ENCODE measurements at places on chromosomes 2 and 18.

GRCh38 chr2:193350509-193350908 is 1155.8 kb upstream of the TMEFF2 start:
- no peak for DNase-seq

DNA sequence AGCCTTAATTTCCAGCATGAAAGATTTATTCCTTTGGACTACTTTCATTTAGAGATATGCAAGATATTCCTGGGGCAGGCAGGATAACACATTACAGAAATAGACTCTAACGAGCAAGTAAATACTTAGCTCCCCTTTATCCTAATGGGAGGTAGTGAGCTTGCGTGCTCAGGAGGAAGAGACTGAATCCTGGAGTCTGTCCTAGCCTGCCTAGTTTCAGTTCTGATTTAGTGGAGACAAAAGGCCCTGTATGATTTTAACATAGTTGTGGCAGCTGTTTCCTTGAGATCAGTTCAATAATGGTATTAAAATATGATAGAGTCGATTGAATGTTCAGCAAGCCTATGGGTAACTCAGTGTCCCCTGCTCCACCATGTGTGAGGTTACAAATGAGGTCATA is 109.5 kb downstream of the FMNL2 start:
- DNase-seq = no peak

DNA sequence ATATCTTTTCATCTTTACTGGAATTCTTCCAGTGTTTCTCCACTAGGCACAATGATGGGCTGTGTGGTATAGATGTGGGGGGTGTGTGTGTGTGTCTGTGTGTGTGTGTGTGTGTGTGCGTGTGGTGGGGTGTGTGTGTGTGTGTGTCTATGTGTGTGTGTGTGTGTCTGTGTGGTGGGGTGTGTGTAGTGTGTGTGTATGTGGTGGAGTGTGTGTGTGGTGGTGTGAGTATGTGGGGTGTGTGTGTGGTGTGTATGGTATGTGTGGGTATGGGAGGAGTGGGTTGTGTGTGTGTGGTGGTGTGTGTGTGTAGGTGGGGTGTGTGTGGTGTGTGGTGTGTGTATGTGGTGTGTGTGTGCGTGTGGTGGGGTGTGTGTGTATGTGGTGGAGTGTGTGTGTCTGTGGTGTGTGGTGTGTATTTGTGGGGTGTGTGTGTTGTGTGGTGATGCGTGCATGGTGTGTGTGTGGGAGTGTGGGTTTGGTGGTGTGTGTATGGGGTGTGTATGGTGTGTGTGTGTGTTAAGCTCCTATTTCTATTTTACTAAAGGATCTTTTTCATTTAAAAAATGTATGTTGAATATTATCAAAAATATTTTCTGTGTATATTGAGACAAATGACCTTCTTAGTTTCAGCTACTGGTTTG is 84.2 kb downstream of the IRS1 start:
- no peak for DNase-seq

DNA sequence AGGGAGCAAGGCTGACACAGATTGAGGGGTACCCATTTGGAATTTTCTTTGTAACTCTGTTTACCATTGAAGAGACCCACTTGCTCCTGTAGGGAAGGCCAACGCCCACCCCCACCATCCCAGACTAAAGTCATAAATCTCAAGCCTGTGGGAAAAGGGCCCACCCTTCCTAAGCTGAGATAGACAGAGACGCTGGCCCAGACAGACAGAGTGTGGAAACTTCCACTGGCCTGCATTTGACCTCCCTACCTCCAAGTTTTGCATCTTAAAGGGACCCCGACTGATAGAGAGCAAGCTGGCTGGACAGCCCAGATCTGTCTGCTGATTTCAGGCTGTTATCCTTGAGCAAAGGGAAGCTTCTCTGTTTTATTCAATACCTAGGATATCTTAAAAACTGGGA is 48.2 kb upstream of the SLC14A2 start:
- DNase-seq = no peak

DNA sequence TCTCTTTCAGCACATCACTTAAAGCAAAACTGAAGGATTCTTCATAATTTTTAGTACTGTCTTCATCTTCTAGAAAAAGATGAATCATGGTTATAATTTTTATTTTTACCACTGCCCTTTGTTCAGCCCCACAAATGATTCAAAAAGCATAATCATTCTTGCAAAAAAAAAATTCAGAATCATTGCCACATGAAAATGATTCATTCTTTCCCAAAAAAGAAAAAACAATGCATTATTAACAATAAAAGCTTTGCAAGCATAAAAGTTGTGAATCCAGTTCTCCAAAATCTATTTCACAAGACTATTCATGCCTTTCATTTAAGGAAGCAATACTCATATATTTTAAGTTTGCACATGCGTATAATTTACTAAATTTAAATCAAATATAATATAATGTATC is 204.8 kb downstream of the RBM43 start:
- DNase-seq = no peak

DNA sequence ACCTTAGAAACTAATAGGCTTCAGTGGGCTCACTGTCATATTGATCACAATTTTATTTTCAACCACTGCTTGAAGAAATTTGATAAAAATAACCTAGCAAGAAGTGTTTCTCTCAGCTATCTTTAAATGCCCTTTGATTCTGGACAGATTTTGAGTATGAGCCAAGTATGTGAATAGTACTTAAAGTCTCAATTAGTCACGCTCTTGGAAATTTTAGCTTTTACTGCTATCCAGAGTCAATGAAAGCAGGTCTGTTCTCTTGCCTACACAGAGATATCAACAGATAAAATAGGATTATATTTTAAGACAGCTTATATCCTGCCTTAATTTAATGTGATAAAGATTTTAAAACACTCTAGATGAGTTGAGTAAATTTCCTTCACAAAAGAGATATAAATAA is 337.3 kb downstream of the CBLN2 start:
- DNase-seq = no peak

GRCh38 chr2:22826703-22827102 is 558.3 kb upstream of the KLHL29 start:
- no peak for DNase-seq
